ENCODE measurements at places on chromosomes 7 and 10.

GRCh38 chr10:31730776-31731175 lies 197.9 kb downstream of the ARHGAP12 start:
- DNase-seq, result no peak

GRCh38 chr10:314871-315270 lies 179.6 kb downstream of the ZMYND11 start:
- DNase-seq, result no peak

GRCh38 chr7:93117327-93117726 lies 452 bp downstream of the SAMD9 start:
- DNase-seq, result no peak

DNA sequence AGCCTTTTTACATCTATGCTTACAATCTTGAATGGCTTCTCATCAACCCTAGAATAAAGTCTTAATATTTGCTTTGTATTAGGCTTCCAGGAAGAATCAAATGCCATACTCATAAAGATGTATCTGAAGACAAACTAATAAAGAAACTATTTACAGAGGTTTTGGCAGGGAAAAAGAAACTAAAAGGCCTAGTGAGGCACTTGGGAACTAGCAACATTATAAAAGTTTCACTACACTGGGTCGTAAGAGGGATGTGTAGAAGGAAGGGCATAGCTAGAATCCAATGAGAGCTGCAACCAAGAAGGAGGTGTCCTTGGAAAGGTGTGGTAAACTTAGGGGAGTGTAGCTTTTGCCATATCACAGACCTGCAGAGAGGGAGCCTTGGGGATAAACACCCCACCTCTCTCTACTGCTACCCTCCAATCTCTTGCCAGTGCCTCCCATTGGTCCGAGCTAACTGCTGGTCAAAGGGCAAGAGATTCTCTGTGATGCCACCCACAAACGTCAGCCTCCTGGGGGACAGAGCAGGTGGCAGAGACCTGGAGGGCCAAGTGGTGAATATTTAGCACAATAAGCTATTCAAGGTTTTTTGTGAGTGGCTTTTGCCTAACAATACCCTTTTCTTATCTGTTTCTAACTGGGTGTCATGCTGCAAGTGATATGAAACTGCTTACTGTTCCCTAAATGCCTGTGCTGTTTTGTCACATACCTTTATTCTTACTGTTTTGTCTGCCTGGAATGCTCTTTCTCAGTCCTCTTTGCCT lies 60.7 kb downstream of the CPED1 start:
- DNase-seq, result no peak

GRCh38 chr7:126720232-126720631 lies 532.5 kb downstream of the GRM8 start:
- no peak for DNase-seq

GRCh38 chr10:78211561-78212051 lies 177.9 kb downstream of the RPS24 start:
- DNase-seq, result no peak

DNA sequence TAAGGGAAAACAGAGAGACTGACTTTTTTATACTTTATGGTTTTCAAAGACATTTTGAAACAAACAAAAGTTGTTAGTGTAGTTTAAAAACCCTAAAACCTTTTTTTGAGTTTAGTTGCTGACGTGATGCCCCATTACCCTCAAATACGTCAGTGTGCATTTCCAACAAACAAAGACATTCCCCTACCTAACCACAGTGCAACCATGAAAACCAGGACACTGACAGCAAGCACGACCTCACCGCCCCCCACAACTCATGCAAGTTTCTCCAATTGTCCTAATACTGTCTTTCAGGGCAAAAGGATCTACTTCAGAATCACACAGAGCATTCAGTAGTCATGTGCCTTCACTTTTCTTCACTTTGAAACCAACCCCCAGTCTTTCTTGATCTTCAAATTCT lies 75.0 kb downstream of the WNT2 start:
- DNase-seq, result no peak
